ENCODE measurements at places on chromosomes 12 and 14.

- no peak for DNase-seq
Observed at GRCh38 chr12:27906658-27907473, 65.7 kb downstream of the PTHLH start.

- no peak for DNase-seq
Observed at GRCh38 chr14:75446447-75446846, 18.6 kb downstream of the JDP2 start.

DNA sequence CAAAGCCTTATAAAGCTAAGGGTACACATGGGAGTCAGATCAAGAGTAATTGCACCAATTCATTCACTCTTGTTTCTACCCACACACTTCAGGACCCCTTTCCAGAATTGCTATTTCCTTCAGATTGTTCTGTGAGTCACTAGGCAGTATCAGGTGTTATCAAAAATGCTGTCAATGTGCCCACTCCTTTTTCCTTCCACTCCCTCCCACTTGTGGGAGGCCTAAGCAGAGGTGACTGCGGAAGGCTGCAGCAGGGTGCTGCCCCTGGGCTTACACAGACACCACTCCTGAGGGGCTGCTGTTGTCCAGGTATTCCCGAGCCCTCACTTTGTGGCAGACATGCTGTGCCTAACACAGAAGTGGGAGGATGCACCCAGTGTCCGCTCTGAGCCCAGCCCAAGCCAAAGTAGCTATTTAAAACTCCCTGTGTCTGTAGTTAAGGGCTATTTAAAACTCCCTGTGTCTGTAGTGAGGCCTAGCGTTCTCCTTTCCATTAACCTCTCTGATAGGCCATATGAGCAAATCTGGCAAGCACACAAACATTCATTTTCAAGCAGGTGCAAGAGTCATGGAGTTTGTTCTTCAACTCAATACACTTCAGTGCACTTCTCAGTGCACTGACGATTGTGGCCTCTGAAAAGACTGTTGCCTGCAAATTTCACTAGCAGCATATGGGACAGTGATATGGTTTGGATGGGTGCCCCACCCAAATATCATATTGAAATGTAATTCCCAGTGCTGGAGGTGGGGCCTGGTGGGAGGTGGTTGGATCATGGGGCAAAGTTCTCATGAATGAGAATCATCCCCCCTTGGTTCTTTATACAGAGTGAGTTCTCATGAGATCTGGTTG lies 117.8 kb downstream of the PHLDA1 start:
- DNase-seq: no peak

GRCh38 chr12:87169010-87169409 lies 860.2 kb downstream of the C12orf50 start:
- DNase-seq: no peak

DNA sequence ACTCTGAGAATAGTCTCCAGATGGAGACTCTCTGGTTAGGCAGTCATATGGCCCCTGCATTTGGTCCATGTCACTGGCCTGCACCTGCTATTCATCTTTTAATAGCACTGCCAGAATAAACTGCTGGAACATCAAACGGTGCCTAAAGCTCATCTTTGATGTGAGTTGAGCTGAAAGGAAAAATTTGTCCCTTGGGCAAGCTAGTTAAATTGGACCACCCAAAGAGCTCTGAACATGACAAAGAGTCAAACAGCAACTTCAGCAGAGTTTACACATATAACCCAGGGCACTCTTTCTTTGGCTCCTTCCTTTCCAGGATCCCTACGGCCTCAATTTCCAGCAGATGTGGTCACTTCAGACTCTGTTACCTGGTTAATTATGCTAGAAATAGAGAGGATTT lies 269.9 kb downstream of the RPL10L start:
- DNase-seq: no peak

GRCh38 chr12:78530100-78530765 lies 334.3 kb upstream of the SYT1 start:
- no peak for DNase-seq

DNA sequence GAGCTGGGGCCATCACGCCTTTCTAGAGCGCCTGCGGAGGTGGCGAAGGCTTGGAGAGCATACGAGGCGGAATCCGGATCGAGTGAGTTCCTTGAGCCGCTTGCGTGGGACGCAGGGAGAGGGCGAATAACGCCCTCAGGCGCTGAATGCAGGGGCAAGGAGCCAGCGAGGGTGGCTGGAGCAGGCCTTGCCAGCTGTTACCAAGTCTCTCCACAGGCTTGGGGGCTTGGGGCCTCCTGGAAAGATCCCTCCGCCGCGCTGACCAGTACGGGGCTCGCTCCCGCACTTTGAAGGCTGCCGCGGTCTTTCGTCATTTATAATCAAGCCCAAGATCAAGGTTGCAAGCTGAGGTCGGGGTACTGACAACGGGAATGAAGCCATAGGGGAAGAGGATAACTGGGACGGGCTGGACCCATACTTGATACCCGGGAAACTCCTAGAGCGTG lies 1.2 kb downstream of the FLRT2 start:
- DNase-seq: no peak

GRCh38 chr12:11730299-11731041 lies 81.0 kb downstream of the ETV6 start:
- DNase-seq: no peak

DNA sequence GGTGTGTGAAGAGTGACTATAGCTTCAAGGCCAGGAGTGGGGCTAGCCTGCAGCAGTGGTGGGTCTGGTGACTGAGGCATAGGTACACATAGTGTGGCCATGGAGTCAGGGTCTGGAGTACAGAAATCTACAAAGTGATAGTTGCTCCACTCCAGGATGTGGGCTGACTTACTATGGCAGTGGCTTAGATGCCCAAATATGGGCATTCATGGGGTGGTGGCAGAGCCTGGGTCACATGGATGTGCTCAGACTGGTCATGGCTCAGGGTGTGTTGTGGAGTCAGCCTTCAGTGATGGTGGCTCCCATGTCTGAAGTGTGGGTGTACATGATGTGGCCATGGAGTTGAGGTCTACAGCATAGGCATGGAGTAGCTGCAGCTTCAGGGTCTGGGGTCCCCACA lies 27.3 kb downstream of the CLEC6A start:
- no peak for DNase-seq

GRCh38 chr12:55760663-55761062 lies 17.7 kb downstream of the GDF11 start:
- DNase-seq: no peak

GRCh38 chr12:5817246-5817645 lies 127.8 kb downstream of the ANO2 start:
- no peak for DNase-seq

DNA sequence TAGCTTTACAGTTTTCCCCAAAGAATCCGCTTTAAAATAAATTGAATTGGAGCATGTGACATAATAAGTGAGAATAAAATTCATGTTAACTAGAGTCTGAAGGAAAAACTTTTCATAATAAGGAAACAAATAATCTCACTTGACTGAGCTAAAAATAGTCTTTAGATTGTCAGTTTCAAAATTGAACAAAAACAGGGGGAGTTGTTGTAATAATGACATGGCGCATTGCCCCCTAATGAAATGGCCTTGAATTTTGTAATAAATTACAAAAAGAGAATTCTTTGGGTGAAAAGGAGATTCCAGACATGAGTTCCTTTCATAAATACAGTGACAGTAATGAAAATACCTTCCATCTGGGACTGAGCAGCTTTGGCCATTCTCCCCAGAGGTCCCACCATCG lies 178.6 kb downstream of the EFCAB11 start:
- DNase-seq: no peak

DNA sequence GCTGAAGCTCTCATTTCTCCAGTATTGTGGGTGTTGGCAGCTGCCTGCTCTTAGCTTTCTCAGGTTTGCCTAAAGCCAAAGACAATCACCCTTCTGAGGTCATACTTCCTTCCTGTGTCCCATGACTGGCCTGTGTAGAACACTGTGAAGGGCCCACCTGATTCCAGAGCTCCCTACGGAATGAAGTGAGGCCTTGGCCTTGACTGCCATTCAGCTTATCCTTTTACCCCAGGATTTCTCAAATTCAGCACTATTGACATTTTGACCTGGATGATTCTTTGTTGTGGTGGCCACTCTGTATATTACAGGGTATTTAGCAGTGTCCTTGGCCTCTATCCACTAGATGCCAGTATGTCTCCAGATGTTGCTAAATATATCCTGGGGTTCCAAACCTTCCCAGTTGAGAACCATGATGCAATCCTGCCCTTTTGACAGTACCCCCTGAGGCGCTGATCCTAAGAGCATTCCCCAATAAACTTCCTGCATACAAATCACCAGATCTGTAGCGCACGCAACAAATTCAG lies 112.3 kb upstream of the KRR1 start:
- DNase-seq: no peak

DNA sequence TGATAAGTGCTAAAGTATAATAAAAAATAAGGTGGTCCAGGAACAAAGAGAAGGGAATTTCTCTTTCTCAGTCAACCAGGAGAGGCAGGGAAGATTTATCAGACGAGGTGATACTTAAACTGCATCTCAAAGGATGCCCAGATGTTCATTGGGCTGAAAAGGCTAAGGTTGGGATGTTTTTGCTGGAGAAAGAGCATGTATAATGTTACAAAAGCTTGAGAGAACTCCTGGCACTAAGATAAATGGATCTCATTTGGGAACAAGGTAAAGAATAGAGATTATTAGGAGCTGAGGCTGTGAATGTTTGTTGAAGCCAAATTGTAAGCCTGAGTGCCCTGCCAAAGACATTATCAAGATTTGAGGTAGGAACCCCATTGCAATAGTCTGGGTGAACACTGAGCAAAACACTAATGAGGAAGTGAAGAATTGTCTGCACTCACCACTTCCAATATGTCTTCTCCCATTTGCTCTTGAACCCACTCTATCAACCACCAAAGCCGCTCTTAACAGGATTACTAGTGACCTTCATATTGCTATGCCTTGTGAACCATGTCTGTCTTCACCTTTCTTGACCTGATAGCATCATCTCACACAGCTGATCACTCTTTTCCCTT lies 149.0 kb upstream of the ARID2 start:
- DNase-seq: no peak

GRCh38 chr12:79936670-79937069 lies 1.8 kb upstream of the PPP1R12A start:
- no peak for DNase-seq

GRCh38 chr14:55845963-55846825 lies 266.2 kb downstream of the KTN1 start:
- DNase-seq: no peak

GRCh38 chr12:12720052-12720451 lies 2.9 kb downstream of the CDKN1B start:
- no peak for DNase-seq

DNA sequence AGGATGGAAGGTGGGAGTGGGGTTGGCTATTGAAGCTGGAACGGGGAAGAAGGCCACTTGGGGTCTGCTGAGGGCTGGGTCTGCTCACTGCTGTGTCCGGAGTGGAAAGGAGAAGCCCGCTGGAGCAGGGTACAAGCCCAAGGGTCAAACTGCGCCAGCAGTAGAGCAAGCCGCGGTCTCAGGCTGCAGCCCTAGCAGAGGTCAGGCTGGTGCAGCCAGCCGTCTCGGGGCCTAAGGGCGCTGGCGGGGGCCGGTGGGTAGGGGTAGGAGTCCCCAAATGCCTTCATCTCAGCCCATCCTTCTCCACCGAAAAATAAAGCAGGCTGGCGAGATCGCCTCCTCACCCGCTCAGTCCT lies 718 bp upstream of the JDP2 start:
- DNase-seq: no peak

DNA sequence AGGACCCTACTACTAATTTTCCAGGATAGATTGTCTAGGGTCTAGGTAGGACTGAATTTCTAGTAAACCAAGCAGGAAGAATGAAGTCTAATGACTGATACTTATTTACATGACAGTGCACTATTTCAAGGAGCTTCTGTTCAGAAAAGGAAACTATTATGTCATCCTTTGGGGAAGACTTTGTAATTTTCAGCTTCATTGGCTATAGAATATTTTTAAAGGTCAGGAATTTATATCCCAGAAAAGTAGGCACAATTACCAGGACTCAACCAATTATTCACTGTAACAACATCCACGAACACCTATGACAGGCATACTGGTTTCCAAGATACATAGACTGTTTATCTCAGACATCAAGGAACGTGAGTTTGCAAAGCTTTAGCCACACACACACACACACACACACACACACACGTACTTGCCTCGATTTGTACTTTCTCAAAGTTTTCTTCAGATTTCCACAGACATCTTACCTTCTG lies 23.2 kb downstream of the OR6S1 start:
- no peak for DNase-seq

GRCh38 chr12:72289633-72290032 lies 17.5 kb downstream of the TRHDE start:
- DNase-seq: no peak

DNA sequence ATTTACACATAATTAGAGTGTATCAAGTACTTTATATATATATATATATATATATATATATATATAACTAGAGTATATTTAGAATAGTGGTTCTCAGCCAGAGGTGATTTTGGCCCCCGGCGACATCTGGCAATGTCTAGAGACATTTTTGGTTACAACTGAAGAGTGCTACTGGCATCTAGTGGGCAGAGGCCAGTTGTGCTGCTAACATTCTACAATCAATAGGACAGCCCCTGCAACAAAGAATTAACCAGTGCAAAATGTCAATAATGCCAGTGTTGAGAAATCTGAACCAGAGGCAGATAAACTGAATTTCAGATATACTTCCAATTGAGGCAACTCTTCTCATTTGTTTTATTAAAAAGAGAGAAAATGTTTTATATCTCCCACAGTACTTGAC lies 8.9 kb downstream of the GTF2A1 start:
- peak; percentile 10 for DNase-seq

GRCh38 chr12:30979371-30980259 lies 53.1 kb downstream of the TSPAN11 start:
- no peak for DNase-seq

DNA sequence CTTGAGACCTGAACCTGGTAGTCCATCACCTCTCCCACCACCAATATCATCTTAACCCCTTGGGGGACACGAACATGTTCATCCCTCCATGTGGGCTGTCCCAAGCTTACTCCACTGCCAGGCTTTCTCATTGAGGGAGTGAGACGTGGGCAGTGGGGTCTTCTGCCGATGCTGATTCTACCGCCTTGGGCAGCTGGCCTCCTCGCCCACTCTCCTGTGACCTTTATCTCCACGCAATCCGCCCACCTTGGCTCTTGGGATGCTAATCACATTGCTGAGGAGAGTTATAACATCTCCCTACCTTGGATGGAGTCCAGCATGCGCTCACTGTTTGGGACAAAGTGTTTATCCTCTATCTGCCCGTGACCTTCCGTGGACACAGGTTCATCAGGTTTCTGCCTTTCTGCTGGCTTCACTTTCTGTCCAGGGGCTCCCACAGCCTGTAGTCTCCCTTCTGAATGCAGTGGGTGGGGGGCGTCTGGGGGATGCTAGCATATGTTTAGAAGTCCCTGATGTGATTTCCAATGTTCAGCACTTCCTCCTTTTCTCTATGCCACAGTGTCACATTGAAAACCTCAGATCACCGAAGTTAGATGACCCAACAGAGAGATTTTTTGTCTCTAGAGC lies 53.2 kb upstream of the ESRRB start:
- DNase-seq: no peak

DNA sequence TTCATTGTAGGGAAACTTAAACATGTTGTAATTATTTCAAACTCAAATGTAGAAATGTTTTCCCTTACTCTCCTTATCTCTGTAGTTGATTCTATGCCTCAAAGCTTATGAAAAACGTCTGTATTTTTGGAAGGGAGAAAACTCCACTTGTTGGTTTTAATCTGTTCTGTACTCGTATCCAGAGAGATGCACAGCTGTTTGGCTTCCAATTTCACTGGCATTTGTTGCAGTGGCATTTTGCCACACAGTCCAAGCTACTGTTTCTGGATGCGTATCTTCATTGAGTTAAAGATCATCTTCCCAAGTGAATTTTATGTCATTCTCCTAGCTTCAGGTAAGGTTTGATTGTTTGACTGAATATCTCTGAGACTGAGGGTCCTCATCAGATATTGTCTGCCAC lies 481.4 kb downstream of the TRHDE start:
- DNase-seq: no peak

Data from T follicular helper cell (primary cell).